GM12878 (cell line): ENCODE measurements at places on chromosomes 1 and 21. TPM values are rescaled to one million over a fixed set of nuclear protein-coding genes. Genes with fewer than 3 reads are reported as not detected.

Gene RXFP4
- not detected in 2 replicates for total RNA-seq

Gene TNFRSF4
- total RNA-seq, result 6.1 and 6.5 TPM in 2 replicates

Gene FAM163A
- not detected in 2 replicates for total RNA-seq

Gene MEX3A
- 5.1 and 5.9 TPM in 2 replicates for total RNA-seq

Gene FCER1G
- total RNA-seq, result 0.56 and 1.2 TPM in 2 replicates

Gene PAX7
- not detected in 2 replicates for total RNA-seq

Gene EXO1
- 30.4 and 35.0 TPM in 2 replicates for total RNA-seq

Gene ERG
- not detected in 2 replicates for total RNA-seq

Gene CR1L
- not detected in 2 replicates for total RNA-seq

Gene GBP5
- total RNA-seq, result 0.44 and 0.56 TPM in 2 replicates

Gene HEATR1
- total RNA-seq, result 61.7 and 72.3 TPM in 2 replicates

Gene KRTAP19-1
- not detected in 2 replicates for total RNA-seq

Gene SHE
- total RNA-seq, result 0.05 TPM in 2 replicates

Gene PRAMEF7
- not detected in 2 replicates for total RNA-seq

Gene C1orf115
- 4.6 and 5.0 TPM in 2 replicates for total RNA-seq

Gene RIMKLA
- 0.05 and 0.19 TPM in 2 replicates for total RNA-seq

Gene PLA2G2A
- total RNA-seq, result 0.36 TPM in 1 of 2 replicates, not detected in the other

Gene SLFNL1
- total RNA-seq, result 0.18 and 0.24 TPM in 2 replicates

Gene IVL
- 12.1 and 12.2 TPM in 2 replicates for total RNA-seq

Gene CCDC27
- total RNA-seq, result not detected in 2 replicates

Gene ZZZ3
- total RNA-seq, result 31.2 and 32.8 TPM in 2 replicates

Gene HNRNPR
- 190 and 194 TPM in 2 replicates for total RNA-seq

Gene STIL
- total RNA-seq, result 22.9 and 23.3 TPM in 2 replicates

Gene DYNLT4
- 0.28 and 0.45 TPM in 2 replicates for total RNA-seq

Gene LAMC1
- 45.2 and 51.4 TPM in 2 replicates for total RNA-seq

Gene OR10Z1
- total RNA-seq, result not detected in 2 replicates

Gene CRYBG2
- total RNA-seq, result 0.03 TPM in 1 of 2 replicates, not detected in the other

Gene TMEM54
- total RNA-seq, result 0.59 and 1.1 TPM in 2 replicates

Gene ATP1A4
- total RNA-seq, result 0.62 TPM in 1 of 2 replicates, not detected in the other

Gene HPCAL4
- total RNA-seq, result 0.05 and 0.16 TPM in 2 replicates

Gene SPRR2F
- total RNA-seq, result not detected in 2 replicates

Gene GON4L
- 34.6 and 38.8 TPM in 2 replicates for total RNA-seq

Gene BGLAP
- 0.40 and 0.74 TPM in 2 replicates for total RNA-seq

Gene KLHDC7A
- not detected in 2 replicates for total RNA-seq

Gene RGS1
- total RNA-seq, result 38.5 and 45.8 TPM in 2 replicates

Gene SELENOF
- 130 and 131 TPM in 2 replicates for total RNA-seq

Gene MECR
- 35.9 and 37.9 TPM in 2 replicates for total RNA-seq

Gene FMO2
- total RNA-seq, result not detected in 2 replicates

Gene TIE1
- total RNA-seq, result 3.3 and 3.9 TPM in 2 replicates

Gene KCNT2
- total RNA-seq, result not detected in 2 replicates

Gene LCE2B
- not detected in 2 replicates for total RNA-seq

Gene BSND
- 0.03 TPM in 1 of 2 replicates, not detected in the other for total RNA-seq

Gene MMEL1
- total RNA-seq, result not detected in 2 replicates

Gene IQGAP3
- 10.5 and 11.3 TPM in 2 replicates for total RNA-seq

Gene SRSF4
- total RNA-seq, result 73.9 and 80.8 TPM in 2 replicates

Gene SFN
- 2.9 and 4.1 TPM in 2 replicates for total RNA-seq

Gene NHLH1
- total RNA-seq, result 0.80 and 0.85 TPM in 2 replicates

Gene ETV3L
- 0.96 and 1.3 TPM in 2 replicates for total RNA-seq

Gene UBXN10
- not detected in 2 replicates for total RNA-seq

Gene PIAS3
- 9.7 and 10.1 TPM in 2 replicates for total RNA-seq

Gene KCTD3
- total RNA-seq, result 11.4 and 14.0 TPM in 2 replicates

Gene SPRR1A
- not detected in 2 replicates for total RNA-seq

Gene PSRC1
- total RNA-seq, result 4.7 and 6.1 TPM in 2 replicates

Gene TSPAN2
- not detected in 2 replicates for total RNA-seq

Gene CR2
- 67.3 and 74.8 TPM in 2 replicates for total RNA-seq

Gene PTPN7
- total RNA-seq, result 99.8 and 102 TPM in 2 replicates

Gene OR2L3
- total RNA-seq, result not detected in 2 replicates
